Left kidney (tissue), 8 donors: ENCODE measurements at places on chromosomes 12 and 14. TPM values are rescaled to one million over a fixed set of nuclear protein-coding genes. Genes with fewer than 3 reads are reported as not detected.

The TAS2R7 gene
- not detected for polyA plus RNA-seq

The TMPRSS12 gene
- 0.13 TPM for polyA plus RNA-seq

The ESPL1 gene
- polyA plus RNA-seq = 18.9 TPM

The ITFG2 gene
- polyA plus RNA-seq = 94.4 TPM

GRCh38 chr12:24361877-24362580 lies 412.6 kb upstream of the SOX5 start:
- DNase-seq = no peak

The MANSC1 gene
- 33.1 TPM for polyA plus RNA-seq

DNA sequence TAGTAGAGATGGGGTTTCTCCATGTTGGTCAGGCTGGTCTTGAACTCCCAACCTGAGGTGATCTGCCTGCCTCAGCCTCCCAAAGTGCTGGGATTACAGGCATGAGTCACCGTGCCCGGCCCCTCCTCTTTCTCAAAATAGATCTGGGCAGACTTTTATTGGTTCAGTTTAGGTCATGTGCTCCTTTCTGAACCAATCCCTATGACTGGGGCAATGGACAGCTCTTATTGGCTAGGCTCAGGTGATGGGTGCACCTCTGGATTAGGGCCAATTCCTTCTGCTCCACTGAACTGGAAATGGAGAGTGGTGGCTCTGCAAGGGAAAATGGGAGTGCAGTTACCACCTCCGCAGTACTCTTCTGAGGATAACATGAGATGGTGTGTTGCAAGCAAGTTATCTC lies 6.2 kb upstream of the ATP6V0A2 start:
- no peak for DNase-seq

- no peak for DNase-seq
These were observed 26.1 kb upstream of the GZMB start for GRCh38 chr14:24659916-24660570.

The PDZRN4 gene
- 6.6 TPM for polyA plus RNA-seq

- no peak for DNase-seq
These were observed 132.4 kb downstream of the GCH1 start for GRCh38 chr14:54769951-54770863.

DNA sequence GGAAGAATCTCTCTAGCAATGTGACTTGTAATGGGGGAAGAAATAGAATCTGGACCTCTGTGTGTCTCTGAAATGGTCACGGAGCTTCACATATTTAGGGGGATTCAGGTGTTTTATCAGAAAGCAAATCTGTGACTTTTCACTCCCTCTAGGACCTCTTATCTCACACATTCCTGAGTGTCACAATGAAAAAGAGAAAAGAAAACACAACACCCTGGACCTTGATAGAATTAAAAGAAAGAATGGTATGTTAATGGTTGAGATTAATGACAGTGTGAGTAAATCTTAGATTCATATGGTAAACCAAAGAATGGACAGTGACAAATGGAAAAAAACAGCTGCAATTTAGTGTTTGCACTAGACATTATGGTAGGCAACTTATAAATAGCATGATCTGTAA lies 68.5 kb downstream of the PKP2 start:
- DNase-seq = no peak

The GLIPR1L1 gene
- polyA plus RNA-seq = 0.43 TPM

The MUCL1 gene
- polyA plus RNA-seq = 0.25 TPM

- no peak for DNase-seq
These were observed 4.0 kb upstream of the MYO1H start for GRCh38 chr12:109343677-109344076.

- no peak for DNase-seq
These were observed 76.4 kb upstream of the DICER1 start for GRCh38 chr14:95233702-95234241.

DNA sequence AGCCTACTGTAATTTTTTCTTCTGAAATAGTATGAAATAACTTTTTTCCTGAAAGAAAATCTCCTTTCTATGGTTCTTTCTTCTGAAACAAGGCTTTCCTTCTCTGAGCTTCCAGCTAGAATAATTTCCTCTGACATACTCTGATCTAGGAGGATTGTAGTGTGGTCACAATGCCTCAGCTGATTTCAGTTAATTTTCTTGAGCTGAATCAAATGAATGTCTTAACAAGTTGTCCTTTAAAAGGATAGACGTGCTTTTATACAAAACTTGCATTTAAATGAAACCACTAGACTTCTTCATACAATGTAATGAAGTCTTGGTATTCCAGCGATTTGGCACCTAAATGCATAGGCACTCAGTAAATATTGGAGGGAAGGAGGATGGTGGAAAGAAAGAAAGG lies 94.4 kb downstream of the BICD1 start:
- no peak for DNase-seq

- DNase-seq = no peak
These were observed 248.5 kb upstream of the PDE3A start for GRCh38 chr12:20119596-20120402.

DNA sequence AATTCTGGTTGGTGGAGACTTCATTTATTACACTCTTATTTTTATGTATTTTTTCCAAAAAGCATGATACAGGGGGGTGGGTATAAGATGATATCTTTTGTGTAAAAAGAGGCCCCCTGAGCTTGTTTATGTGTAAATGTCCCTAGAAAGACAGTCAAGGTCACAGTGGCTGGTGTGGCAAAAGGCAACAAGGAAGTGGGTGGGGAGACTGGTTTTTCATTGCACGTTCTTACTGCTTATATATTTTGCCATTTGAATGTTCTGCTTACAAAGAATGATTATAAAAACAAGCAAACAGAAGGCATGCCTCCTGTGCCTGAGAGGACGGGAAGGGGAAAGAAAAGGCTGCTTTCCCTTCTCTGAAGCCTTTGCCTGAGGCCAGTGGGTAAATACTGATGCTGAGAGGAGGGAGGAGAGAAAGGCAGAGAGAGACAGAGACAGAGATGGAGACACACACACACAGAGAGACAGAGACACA lies 24.1 kb upstream of the ADIPOR2 start:
- no peak for DNase-seq

GRCh38 chr12:92400006-92400405 lies 254.4 kb upstream of the BTG1 start:
- no peak for DNase-seq

The MYF5 gene
- not detected for polyA plus RNA-seq

- no peak for DNase-seq
These were observed 80.2 kb downstream of the TMCC3 start for GRCh38 chr12:94570161-94570560.

- DNase-seq = peak; percentile 72
These were observed 68.2 kb upstream of the ETV6 start for GRCh38 chr12:11581179-11581755.

- peak; percentile 86 for DNase-seq
These were observed 602 bp upstream of the FBXO33 start for GRCh38 chr14:39432619-39433451.

- DNase-seq = no peak
These were observed 8.7 kb downstream of the HDAC7 start for GRCh38 chr12:47811072-47811396.

- DNase-seq = no peak
These were observed 9.6 kb downstream of the OR6S1 start for GRCh38 chr14:20631880-20632389.

DNA sequence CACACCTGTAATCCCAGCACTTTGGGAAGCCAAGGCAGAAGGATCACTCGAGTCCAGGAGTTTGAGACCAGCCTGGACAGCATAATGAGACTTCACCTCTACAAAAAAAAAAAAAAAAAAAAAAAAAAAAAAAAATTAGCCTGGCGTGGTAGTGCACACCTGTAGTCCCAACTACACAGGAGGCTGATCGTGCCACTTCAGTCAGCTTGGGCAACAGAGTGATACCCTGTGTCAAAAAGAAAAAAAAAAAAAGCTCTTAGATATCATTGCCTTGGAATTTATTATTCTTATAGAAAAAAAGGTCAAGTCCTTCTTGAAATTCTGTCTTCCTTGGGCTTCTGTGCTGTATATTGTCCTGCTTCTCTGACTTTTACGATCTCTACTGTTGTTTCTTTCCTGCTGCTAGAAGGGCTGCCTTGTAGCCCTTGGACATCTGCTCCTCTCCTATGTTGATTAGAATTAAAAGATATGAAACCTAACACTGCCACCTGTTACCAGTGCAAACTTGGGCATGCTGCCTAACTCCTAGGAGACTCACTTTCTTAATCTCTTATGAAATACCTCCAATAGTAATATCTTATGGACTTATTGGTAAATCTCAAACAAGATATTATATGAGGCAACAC lies 5.7 kb downstream of the TMEM19 start:
- no peak for DNase-seq

DNA sequence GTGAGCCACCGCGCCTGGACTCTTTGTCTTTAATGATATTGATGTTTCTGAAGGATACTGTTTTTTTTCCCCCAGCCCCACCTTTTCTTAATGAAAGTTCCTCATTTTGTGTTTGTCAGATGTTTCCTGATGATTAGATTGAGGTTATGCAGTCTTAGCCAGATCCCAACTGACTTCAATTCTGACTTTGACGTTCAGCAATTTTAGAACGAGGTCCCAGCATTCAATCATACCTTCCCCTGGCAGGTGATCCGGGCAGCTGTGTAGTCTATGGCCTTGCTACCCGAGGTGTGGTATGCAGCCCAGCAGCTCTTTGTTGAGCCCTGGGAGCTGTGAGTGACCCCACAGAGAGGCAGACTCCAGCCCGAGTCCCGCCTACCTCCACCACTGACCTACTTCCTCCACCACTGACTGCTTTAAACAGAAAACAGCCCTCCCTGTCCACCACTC lies 82.7 kb downstream of the LGMN start:
- no peak for DNase-seq

- no peak for DNase-seq
These were observed 1.5 kb upstream of the TSPAN8 start for GRCh38 chr12:71159264-71159663.

DNA sequence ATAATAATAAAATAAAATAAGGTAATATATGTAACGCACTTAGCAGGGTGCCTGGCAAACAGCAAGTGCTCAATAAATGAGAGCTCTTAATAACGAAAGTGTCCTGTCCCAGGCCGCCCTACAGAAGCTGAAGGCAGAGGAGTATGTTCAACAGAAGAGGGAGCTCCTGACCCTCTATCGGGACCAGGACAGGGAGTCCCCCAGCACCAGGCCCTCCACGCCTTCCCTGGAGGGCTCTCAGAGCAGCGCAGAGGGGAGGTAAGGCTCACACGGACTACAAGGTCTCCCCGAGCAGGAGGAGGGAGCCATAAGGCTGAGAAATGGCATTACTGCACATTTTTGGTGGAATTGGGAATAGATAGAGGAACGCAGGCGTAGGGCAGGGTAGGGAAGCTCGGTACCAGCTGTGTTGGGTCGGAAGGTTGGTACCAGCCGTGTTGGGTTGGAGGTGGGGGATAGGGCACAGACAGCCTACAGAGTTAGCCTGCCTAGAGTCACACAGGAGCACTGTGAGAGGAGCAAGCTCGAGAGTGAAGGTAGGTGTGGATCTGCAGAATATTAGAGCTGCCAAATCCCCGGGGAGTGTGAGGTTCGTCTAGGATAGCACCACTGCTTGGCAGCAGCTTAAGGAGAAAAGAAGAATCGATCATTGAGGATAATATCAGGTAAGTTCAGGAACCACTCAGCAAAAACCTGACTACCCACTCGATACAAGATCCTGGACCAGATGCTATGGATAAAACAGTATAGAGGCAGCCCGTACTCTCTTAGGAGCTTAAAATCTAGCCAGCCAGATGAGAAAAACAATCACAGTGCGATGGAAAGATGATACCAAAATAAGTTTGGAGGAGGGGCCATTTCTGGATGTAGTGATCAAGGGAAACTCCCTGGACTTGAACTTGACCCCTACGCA lies 15.3 kb downstream of the TNFRSF1A start:
- no peak for DNase-seq

GRCh38 chr14:33016613-33017012 lies 77.9 kb downstream of the NPAS3 start:
- no peak for DNase-seq

The MIP gene
- 0.17 TPM for polyA plus RNA-seq

DNA sequence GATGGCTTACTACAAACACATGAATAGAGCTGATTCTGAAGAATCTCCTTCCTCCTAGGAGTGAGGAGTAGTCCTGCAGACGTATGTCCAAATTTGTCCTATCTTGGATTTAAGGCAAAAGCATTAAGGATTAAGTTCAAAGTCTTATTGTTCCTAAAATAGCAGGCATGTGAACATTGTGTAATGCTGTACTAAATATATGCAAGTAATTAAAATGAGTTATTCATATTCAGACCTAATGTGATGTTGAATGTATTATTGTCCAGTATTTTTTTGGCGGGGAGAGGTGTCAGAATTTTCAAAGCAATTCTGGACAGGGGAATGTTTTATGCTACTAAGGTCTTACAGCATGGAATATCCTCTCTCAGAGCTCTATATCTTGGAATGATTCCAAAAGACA lies 60.7 kb upstream of the STK38L start:
- no peak for DNase-seq

DNA sequence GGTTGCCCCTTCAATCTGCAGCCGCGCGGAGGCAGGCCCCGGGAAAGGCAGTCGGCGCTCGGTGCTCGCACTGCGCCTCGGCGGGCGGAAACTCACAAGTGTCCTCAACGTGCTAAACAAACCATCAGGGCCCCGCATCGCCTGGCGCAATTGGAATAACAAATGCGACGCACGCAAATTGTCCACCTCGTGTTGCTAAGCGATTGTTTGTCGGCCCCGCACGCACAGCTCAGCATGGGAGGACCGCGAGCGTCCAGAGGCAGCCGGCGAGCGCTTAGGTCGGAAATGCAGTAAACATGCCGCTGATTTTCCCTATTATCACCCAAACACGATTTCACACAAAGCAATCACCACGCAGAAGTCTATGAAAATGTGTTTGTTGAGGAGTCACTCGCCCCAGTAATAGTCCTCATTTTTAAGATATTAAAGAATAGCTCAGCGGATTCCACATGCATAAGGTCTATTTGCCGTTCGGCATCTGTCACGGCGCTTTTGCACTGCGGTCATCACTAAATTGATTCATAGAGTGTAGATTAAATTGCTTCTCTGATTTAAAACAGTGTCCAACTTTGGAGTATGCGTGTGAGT lies 3.2 kb upstream of the GSC start:
- no peak for DNase-seq

- DNase-seq = no peak
These were observed 682 bp downstream of the BATF start for GRCh38 chr14:75522983-75523318.

GRCh38 chr14:105126126-105126980 lies 42.2 kb downstream of the JAG2 start:
- DNase-seq = no peak
